ENCODE measurements at places on chromosomes 2 and 18.

DNA sequence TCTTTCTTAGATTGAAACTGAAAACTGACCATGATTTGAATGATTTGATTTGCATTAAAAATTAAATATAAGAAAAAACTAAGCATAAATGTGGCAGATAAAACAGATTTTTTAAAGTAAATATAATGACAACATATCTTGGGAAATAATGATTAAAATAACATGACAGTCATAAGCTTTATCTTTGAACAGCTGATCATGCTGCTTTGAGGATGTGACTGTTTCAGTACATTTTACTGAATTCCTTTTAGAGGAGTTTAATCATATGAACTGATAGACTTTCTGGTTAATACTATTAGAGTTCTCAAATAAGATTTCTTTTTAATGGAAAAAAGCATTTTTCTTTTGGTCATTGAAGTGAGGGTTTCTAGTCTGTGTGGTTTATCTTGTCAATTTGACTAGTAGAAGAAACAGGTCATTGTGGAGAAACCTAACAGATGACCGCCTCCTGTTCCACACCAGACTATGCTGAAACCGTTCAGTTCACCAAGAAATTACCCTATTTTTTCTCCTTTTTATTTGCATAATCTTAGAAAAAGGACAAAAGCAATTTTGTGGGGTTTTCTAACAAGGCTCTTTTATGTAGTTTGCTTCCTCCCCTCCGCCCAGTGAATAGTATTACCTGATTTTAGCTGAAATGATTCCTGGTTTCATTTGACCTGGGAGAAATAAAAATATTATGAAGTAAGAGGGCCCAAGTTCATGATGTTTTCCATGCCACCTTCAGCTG, 262.1 kb downstream of the PTGR3 start:
- DNase-seq = no peak

- DNase-seq = no peak
Measured at GRCh38 chr2:175990099-175990498, 12.0 kb downstream of the LNPK start.

- DNase-seq = no peak
Measured at GRCh38 chr2:58427572-58428095, 186.5 kb upstream of the FANCL start.

- DNase-seq = no peak
Measured at GRCh38 chr18:34287825-34288224, 63.1 kb upstream of the NOL4 start.

GRCh38 chr2:135674453-135674852, 67.2 kb upstream of the UBXN4 start:
- DNase-seq = no peak

DNA sequence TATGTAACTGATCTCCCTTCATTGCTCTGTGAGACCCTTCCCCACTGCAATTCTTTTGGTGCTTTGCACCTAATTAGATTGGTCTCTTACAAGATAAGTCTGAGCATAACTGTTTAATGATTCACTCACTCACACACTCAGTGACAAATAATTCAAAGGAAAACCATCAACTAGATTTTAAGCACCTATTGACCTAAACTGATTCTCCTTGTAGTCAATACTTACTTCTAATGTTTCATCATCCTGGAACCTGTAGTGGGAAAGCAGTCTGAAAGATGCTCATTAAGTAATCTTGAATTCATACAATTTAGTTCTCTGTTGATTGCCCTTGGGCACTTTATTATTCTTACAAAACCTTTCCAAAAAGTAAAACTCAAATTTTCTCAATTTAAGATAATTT, 74.3 kb upstream of the COL5A2 start:
- DNase-seq = no peak

GRCh38 chr2:134440336-134440909, 186.6 kb downstream of the MGAT5 start:
- no peak for DNase-seq

- no peak for DNase-seq
Measured at GRCh38 chr2:148932536-148932935, 57.5 kb downstream of the KIF5C start.

- no peak for DNase-seq
Measured at GRCh38 chr2:61789807-61790602, 63.9 kb downstream of the FAM161A start.

DNA sequence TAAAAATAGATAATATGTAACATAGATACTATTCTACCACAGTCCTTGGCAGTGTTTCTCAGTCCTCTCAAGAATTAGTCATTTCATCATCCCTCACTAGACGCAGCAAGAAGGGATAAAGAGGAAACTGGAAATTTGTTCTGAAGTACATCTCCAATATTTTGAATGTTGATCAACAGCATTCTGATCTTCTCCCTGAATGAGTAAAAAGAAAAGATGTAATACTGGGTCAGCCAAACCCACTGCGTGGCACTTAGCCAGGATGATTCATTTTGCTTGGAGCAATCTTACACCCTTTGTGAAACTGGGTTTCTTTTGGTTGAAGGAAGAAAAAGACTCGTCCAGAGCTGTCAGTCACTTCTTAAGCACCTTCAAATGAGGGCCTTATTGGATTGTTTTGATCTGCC, 54.1 kb downstream of the TAF1B start:
- DNase-seq = peak; percentile 71

DNA sequence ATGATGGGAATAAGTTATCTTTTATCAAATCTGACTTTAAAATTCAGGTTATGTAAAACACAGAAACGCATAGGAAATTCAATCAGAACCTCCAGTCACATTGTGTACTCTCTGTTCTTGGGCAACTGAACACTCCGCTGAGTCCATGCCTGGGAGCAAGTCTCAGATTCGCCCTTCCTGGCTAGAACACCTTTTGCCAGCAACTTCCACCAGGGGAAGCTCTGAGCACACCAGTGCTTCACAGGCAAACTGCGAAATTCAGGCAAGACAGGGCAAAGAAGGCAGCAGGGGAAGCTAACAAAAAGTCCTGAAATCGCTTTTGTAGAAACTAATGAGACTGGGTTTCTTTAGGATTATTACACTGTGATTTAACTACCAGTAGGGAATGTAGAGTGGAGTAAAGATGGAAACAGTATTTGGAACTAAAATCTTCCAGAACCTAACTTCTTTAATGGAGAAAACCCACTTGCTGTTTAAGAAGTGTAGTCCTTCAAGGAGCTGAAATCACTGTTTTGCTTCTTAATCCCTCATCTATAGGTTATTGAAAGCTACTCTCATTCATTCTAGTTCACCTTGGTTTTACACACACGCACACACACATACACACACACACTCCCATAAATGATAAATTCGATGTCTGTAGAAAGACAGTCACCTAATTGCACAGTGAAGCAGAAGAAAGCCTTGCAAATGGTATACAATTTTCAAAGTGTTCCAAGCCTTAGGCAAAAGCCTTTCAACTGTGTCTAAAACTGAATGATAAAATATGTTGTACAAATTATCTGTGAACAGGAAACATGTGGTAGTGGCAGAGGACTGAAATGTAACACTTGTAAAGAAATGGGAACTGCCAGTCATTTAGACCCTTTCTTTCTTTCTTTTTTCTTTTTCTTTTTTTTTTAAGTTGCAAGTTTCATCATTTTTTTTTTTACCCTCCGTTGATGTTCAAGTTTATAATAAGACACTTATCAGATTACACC, 214.5 kb downstream of the TMEM182 start:
- DNase-seq = no peak

DNA sequence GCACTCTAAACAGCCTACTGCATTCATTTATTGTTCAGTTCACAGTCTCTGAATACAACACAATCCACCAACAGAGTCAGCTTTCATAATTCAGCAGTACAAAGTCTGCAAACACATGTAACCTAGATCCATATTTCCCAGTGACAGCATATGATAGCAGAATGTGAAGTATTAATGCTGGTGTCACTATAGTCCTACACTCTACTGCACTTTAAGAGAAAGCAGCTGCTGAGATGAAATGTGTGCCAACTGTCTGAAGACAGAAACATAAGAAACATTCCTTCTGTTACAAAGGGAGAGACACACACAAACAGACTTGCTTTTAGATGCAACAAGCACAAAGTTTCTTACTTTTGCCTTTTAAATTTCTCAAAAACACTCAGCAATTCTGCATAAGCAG, 441.8 kb downstream of the ZEB2 start:
- no peak for DNase-seq

DNA sequence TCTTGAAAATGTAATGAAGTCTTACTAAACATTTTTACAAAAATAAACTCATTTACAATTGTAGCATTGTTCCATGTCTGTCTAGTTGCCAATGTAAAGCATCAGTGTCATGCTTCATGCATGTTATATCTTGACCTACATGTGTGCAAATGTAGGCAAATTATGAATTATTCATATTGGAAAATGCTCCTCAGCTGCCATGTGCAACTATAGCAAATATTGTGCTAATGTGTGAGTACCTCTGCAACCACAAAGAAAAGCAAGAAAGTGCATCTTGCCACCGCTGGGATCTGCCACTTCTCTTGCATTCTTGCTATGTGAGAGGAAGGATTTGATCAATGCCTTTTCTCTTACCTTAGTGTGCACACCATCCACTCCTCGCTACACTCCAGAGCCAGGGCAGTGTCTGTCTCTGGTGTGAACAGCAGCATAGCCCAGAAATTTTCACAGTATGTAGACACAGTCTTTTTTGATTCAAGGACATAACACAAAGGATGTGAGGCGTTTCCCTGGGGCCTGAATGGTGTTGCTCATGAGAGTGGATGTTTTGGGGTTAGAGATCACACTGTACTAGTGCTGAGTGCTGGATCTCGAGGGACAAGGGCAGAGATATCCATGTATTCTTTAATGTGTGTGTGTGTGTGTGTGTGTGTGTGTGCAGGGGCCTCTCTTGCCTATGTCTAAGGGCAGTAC, 47.6 kb upstream of the HAAO start:
- DNase-seq = no peak

GRCh38 chr2:233288663-233289062, 19.0 kb upstream of the SAG start:
- no peak for DNase-seq

GRCh38 chr18:35089382-35089781, 48.2 kb downstream of the MAPRE2 start:
- no peak for DNase-seq

- peak; percentile 42 for DNase-seq
Measured at GRCh38 chr2:241271706-241272302, 43.7 kb downstream of the HDLBP start.
